ENCODE measurements at places on chromosomes 12 and 14.

DNA sequence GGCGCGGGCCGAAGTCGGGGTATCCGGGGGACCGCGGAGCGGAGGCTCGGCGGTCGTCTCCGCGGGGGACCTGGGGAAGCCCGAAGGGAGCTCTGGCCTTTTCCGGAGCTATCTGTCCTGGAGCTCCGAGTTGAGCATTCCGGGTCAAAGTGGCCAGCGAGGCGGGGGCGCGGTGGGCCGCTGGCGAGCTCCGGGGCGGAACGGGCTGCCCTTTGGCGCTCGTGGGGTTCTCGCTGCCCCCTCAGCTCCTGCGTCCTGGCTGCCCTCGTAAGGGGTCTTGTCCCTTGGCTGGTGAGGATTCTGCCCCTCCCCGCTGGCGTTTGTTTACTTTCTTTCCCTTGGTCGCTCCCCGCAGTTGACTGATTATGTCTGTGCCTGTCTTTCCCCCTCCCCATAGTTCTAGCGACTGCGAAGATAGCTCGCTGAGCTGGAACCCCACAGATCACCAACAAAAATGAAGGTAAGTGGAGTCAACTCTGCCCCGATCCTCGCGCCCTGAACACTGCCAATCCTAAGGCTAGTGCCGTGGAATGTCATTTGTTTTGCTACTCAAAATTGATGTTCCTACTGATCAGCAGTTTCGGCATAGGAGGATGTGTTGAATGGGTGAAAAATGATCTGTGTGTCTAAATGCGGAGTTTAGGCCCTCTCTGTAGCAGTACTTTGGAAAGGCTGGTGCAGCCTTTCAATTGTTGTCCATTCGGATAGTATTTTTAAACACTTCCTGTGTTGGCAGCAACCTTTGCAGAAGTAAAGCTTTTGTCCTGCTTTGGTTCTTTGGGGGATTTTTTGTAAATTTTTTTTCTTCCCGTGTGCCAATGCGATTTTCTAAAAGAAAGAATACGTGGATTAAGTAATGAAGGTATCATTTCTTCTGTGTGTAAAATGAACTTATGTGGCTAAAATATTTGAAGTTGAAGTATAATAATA is 1.3 kb downstream of the ARID4A start:
- no peak for DNase-seq

- DNase-seq, result no peak
These were observed 6.3 kb downstream of the GSTZ1 start for GRCh38 chr14:77327111-77327510.

GRCh38 chr14:73977896-73978295 is 27.8 kb downstream of the COQ6 start:
- DNase-seq, result no peak

DNA sequence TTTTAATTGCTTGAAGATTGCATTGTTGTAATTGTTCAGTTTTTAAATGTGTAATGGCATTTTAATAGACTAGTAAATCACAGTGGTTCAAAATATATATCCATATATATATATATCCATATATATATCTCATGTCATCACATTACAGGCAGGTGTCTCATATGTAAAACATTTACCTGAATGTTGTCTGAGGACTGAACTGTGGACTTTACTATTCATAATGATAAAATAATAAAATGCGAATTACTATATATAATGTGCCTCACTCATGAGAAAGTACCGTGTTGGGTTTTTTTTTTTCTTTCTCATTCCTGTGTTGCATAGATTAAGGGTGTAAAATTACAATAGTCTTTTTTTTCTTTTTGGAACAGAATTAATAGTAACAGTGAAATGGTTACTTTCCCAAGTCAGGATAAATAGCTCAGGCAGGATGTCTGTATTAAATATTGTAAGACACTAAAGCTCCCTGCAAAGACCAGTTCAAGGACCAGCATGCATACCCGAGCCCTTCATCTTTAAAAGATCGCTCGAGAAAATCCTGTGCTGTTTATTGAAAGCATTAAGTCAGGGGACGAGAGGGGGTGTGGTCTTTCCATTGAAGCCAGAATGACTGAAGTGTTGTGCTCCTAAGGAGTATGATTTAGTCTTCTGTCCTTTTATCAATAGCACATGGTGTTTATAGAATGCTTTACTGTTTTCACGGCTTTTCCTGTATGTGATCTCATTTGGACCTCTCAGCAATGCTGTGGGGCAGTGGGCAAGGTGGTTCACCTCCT is 173.5 kb downstream of the CRADD start:
- no peak for DNase-seq

GRCh38 chr14:71181215-71182003 is 274.1 kb downstream of the PCNX1 start:
- no peak for DNase-seq

- DNase-seq, result peak; percentile 21
These were observed 74.7 kb downstream of the NOC4L start for GRCh38 chr12:132218915-132219314.

- DNase-seq, result no peak
These were observed 100.3 kb downstream of the MYRFL start for GRCh38 chr12:69925291-69925690.

DNA sequence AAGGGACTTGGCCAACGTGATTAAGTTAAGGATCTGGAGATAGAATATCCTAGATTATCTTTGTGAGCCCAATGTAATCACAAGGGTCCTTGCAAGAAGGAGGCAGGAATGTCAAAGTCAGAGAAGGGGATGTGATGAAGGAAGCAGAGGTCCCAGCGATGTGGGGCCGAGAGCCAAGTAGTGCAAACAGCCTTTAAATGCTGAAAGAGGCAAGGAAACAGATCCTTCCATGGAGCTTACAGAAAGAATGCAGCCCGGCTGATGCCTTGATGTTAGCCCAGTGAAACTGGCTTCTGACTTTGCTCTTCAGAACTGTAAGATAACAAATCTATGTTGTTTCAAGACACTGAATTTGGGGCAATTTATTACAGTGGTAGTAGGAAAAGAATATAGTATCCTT is 74.9 kb downstream of the NEDD1 start:
- DNase-seq, result no peak

DNA sequence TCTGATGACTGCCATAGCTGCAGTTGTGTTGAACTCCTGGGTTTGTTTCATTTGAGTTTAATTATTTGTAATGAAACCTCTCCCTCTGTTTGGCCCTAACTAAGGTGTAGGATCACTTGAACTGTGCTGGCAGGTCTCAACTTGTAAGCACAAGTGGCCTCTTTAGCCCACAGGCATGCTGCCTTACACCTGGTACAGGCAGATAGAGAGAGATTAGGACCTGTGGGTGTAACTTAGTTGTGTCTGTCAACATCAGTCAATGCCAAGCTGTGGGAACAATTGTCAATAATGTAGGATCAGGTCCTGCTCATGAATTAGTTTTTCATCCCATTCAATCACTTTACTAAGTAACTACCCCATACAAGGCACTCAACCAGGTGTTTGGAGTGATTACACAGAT is 263.0 kb upstream of the G2E3 start:
- no peak for DNase-seq

- DNase-seq, result no peak
These were observed 2.4 kb downstream of the FOS start for GRCh38 chr14:75280831-75281653.

DNA sequence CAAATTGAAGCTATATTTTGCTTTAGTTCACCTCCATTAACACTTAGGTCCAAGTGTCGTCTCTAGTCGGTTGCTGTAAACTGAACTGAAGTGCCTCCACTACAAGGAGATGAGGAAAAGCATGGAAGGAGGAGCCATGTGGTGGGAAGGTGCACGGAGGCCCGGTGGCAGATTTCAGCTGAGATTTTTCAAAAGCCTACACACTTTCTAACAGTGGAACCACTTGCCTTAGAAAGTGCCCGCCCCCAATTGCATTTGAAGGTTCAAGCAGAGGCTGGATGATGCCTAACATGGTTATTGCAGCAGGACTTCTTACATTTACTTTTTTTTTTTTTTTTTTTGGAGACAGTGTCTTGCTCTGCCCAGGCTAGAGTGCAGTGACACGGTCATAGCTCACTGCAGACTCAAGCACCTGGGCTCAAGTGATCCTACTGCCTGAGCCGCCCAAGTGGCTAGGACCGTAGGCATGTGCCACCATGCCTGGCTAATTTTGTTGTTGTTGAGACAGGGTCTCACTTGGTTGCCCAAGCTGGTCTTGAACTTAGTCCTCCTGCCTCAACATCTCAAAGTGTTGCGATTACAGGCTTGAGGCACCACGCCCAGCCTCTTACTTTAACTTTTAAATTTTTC is 27.6 kb downstream of the EML1 start:
- no peak for DNase-seq

DNA sequence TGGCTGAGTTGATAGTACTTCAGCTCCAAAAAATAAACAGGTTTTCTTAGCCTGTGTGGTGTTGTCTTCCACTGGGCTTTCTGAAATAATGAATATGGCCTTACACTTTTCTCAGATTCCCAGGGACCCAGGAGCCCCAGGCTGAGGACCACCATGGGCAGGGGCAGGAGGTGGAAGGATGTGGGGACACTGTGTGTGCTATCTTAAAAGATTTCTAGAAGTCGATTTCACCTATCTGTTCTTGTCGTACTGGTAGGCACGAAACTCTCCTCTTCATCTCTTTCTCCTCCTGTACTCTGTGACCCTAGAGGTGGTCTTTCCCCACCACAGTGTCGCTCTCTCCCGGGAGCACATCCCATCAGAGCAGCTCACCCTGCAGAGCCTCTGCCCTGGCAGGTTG is 107.7 kb upstream of the FKBP4 start:
- no peak for DNase-seq

GRCh38 chr12:118183711-118184110 is 47.8 kb downstream of the PEBP1 start:
- no peak for DNase-seq

GRCh38 chr14:105074601-105075053 is 9.4 kb upstream of the GPR132 start:
- DNase-seq, result no peak

GRCh38 chr14:93109572-93110481 is 5.9 kb downstream of the ITPK1 start:
- no peak for DNase-seq

Measured in stimulated activated CD4-positive, alpha-beta T cell treated with anti-CD3 and anti-CD28 coated beads, Interleukin-2, amount 100 ng/mL, for 4 hours (primary cell).